ENCODE measurements at places on chromosomes 1 and 21.
A peak's percentile ranks its signal among the peaks of the same experiment; 100 is the strongest.

DNA sequence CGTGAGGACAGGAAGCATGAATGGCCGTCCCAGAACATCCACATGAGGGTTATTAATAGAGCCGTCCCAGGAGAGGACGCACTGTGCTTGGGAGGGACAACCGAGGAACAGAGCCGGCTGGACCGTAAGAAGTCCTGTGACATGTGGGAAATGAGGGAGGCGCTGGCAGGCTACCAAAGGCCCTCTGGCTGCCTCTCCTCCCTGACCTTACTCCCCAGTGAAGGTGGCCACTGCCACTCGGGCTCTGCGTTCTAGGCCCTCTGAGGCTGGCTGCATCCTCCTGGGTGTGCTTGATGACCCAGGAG, 15.5 kb upstream of the NPPB start:
- no peak for DNase-seq

GRCh38 chr21:26964170-26964778, 2.6 kb downstream of the ADAMTS5 start:
- no peak for DNase-seq

- no peak for DNase-seq
These were observed 126.8 kb upstream of the COL6A1 start for GRCh38 chr21:45854690-45855247.

DNA sequence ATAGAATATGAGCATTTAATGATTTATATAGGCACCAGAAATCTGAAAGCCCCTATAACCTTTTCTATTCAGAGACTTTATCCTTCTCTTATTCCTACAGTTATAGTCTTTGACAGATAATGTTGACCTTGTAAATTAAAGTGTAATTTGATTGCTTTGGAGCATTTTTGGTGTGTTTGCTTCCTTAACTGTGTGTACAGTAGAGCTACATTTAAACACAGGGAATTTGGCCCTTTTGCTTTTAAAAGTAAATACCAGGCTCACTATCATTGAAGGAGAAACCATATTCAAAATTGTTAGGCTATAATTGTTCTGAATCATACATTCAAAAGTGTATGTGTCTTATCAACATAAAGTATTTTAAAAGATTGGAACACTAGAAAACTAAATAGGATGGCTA, 33.0 kb downstream of the STXBP3 start:
- no peak for DNase-seq

GRCh38 chr1:213905344-213905743, 82.4 kb upstream of the PROX1 start:
- DNase-seq = no peak

- DNase-seq = no peak
These were observed 89.5 kb downstream of the XCL2 start for GRCh38 chr1:168454211-168454815.

DNA sequence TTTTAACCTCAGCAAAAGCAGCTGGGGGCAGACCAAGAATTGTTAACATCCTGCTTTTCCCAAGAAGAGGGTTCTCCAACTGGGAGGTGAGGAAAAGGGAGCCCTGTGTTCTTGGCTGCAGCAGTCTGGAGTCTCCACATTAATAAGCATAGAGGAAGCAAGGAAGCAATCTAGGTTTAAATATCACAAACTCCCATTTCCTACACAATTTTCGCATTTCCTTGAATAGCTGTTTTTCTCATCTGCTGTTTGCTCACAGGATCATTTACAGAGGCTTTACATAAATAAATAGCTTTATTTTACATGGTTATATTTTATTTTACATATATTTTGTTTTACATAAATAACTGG, 124.0 kb downstream of the TRIM33 start:
- no peak for DNase-seq

DNA sequence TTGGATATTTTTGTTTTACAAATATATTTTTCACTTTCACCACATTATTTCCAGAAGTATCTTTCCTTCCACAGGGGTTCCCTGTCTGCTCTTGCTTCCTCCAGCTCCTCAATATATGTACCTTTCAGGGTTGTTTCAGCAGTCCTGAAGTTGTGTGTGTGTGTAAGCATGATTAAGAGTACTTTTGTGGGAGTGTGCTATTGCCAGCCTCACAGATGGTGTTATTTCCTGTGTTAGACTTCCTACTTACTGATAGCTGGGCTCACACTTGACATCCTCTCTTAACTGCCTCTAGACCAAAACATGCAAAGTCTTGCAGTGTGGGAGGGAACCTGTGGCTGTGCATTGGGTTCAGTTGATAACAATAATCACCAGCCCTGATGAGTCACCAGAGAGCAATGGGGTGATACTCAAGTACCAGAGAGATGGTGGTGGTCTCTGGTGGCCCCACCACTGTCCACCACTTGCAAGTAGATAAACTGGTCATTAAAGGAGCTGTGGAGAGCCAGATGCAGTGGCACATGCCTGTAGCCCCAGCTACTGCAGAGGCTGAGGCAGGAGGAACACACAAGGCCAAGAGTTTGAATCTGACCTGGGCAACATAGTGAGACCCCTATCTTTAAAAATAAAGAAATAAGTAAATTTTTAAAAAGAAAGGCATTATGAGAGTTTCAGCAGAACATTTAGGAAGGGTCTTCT, 126.7 kb downstream of the NR5A2 start:
- no peak for DNase-seq

DNA sequence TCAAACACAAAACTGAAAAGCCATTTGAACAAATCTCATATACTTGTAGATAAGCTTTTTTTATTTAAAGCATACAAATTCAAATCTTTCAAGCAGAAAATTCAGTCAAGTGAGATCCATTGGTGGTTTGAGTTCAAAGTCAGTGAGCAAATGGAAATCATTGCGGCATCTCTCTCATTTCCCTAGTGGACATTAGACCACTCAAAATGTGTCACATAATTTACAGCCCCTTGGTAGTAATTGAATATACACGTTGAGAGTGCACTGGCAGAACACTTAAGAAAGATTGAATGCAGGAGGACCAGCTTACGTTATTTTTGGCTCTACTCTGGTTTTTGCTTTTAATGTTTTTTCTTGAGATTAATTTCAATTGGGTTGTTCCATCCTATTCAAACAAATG, 633.7 kb downstream of the USP25 start:
- DNase-seq = no peak

- no peak for DNase-seq
These were observed 1.3 kb downstream of the ARHGAP29 start for GRCh38 chr1:94236013-94236491.

- no peak for DNase-seq
These were observed 52.7 kb upstream of the SLC25A33 start for GRCh38 chr1:9486466-9487140.

DNA sequence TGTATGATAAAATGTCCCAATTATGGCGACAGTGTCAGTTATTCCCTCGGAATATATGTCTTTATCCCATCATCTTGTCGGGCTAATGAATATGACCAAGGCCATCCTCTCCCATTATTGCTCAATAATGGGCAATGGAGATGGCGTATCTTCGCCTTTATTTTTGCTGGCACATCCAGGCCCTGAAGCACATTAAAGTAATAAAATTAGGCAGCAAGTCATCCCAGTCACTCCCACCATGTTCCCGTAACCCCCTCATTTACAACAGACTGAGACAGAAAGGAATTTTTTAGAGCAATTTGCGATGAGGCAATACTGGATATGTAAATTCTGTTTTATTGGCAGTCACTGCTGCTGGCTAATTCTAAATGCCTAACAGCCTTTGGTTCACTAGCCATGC, 35.3 kb downstream of the CLIC6 start:
- no peak for DNase-seq

DNA sequence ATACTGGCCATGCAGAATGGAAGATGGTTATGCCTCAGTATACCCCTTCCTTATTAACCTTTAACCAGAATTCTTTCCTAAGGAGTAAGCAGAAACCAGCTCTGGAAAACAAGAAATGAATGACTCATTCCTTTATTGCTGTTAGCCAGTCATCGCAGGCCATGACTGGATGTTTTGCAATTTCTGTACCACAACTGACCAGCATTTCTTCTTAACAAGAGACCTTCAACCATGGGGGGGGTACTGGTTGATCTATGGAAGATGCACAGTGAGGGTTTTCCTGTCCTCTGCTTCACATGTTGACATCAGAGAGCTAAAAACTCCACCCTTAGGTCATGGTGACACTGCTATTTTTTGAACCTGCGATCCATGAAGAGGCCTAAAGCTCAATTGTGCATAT, 28.0 kb upstream of the RNF2 start:
- peak; percentile 5 for DNase-seq

DNA sequence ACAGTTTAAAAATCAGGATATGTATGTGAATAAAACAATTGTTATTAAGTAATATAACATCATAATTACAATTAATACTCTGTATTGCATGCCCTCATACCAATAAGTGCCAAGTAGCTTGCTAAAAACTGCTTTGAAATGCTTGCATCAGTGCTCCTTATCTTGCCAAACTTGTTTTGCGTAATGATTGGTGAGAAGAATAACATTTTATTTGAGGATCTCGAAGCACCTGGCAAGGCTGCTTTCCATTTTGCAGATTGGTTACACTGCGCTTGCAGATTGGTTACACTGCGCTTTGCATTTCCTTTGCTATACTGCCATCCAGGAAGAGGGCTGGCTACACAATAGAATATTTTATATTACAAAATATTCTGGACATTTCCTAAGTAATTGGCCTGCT, 1.7 kb upstream of the PBX1 start:
- DNase-seq = no peak

- peak; percentile 34 for DNase-seq
These were observed 59.4 kb upstream of the NEK2 start for GRCh38 chr1:211734791-211735190.

DNA sequence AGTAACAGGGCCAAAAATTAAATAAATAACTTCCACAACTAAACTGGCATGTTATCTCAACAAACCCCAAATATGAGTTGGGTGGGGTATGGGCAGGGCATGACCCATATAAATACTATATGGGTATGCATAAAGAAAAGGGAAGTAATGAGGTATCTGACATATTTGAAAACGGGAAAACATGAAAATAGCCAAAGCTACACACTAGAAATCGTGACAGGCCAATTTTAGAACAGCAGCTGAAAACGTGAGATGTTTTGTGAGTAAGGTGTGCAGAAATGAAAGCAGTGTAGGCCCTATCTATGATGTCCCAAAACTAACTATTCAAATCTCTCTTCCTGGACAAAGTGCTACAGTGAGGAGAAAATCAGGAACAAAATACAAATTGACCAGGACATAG, 537.9 kb upstream of the NR5A2 start:
- DNase-seq = no peak

GRCh38 chr1:36947384-36947783, 86.9 kb downstream of the GRIK3 start:
- no peak for DNase-seq

GRCh38 chr1:200346700-200347099, 63.1 kb downstream of the ZNF281 start:
- no peak for DNase-seq

DNA sequence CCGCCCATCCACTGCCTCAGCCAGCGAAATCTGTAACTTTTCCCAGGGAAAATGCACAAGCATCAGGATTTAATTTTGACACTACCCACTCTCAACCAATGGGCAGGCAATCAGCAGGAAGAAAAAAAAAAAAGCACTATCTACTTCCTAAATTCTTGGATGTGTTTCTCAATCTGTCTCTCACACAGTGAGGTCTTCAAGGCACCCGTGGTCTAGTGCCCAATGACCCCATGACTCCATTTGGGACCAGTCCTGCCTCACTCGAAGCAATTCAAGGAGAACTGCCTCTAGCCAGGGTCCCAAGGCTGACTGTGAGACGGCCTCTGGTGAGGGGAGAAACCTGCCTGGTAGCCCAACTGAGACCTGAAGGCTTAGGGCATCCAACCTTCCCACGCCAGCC, 35.9 kb downstream of the CSF1 start:
- no peak for DNase-seq

DNA sequence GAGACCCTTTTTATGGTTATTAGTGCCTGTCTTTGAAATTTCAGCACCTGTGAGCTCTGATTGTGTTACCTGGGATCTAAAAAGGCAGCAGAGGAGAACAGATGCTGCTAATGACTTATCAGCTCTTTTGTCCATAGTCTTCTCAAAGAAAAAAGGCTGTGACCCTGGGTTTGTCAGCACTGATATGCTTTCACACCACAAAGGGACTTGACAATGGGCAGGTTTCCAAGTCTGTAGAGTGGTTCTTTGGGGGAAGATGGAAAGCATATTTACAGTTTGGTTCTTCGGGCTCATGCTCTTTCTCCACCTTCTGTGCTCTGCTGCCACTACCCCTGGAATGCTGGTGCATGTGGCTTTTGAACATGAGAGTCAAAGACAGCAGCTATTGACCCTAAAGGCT, 32.0 kb downstream of the DNAJC6 start:
- DNase-seq = no peak

GRCh38 chr1:87333692-87334347, 5.1 kb downstream of the LMO4 start:
- DNase-seq = no peak

- no peak for DNase-seq
These were observed 86.1 kb downstream of the OMA1 start for GRCh38 chr1:58460469-58460868.
